ENCODE measurements at places on chromosomes 2 and 18.

- no peak for DNase-seq
These were observed 45.6 kb upstream of the GALNT3 start for GRCh38 chr2:165839610-165840009.

GRCh38 chr2:220786216-220786615 lies 785.9 kb downstream of the EPHA4 start:
- no peak for DNase-seq

DNA sequence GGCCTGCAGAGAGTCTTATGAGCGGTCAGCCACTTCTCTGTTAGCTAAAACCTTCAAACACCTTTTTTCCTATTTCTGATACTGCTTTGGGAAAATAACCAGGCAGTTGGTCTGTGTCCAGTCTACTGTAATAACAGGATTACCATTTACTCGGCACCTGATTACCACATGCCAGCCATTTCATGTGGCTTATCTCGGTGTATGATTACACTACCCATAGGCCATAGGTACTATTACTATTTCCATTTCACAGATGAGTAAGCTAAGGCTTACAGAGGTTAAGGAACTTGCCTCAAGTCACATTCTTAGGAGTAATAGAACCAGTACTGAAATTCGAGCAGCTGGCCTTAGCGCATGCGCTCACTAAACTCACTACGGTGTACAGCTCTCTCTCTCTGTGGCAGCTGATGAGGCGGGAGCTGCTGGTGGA lies 147.2 kb upstream of the L3MBTL4 start:
- no peak for DNase-seq

GRCh38 chr2:158692372-158693103 lies 102.6 kb upstream of the DAPL1 start:
- no peak for DNase-seq

DNA sequence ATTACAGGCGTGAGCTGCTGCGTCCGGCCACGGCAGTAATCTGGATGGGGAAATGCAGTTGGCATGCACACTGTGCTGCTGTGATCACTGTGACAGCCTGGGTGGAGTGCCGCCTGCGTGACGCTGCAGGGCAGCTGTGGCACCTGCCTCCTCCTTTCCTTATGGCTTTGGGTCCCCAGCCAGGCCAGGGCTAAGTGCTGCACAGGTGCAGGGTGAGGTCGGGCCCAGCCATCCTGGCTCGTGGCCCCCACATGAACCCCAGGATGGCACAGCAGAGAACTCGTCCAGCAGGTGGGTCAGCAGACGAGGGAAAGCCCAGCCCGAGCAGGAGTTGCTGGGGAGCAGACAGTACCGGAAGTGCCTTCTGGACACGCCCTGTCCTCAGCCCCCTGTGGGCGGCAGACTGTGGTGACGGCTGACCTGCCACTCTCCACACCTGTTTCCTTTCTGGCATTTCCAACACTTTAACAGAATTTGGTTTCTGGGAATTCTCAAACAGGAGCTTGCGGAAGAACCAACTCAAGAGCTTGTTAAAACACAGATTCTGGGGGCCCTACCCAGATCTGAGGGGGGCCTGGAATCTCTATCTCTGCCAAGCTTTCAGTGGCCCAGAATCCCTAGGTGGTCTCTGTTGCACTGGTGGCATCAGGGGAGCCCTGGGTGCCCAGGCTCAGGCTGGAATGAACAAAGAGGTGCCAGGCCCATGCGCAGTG lies 16.9 kb downstream of the HS1BP3 start:
- DNase-seq = no peak

Data from T1000 (cell line).